Kidney (tissue), 22 donors: ENCODE measurements at places on chromosomes 1 and 21. TPM values are rescaled to one million over a fixed set of nuclear protein-coding genes. Genes with fewer than 3 reads are reported as not detected.

DNA sequence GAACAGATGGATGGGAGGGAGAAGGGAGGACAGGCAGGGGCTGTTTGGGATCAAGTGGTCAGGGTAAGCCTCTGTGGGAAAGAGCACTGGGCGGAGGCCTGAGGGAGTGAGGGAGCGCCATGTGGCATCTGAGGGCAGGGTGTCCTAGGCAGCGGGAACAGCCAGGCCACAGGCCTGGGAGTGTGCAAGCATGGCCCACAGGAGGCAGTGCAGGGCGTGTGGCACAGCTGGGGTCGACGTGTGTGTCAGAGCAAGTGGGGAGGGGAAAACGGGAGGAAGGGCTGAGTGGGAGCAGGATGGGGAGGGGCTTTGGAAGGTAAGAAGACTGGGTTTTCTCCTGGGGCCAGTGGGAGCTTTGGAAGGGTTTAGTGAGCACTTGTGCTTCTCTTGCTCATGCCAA is 143.4 kb downstream of the SYF2 start:
- no peaks in the 10 kb centered on the region for H3K4me1 ChIP-seq
- DNase-seq, result no peak
- H3K27me3 ChIP-seq, result no peaks in the 10 kb centered on the region
- no peaks in the 10 kb centered on the region for H3K36me3 ChIP-seq

GRCh38 chr1:174289644-174290310 is 130.5 kb downstream of the RABGAP1L start:
- no peaks in the 10 kb centered on the region for H3K4me1 ChIP-seq
- DNase-seq, result peak; percentile 59
- no peak overlapping the region for H3K27ac ChIP-seq

- H3K36me3 ChIP-seq, result no peaks in the 10 kb centered on the region
- H3K4me1 ChIP-seq, result no peaks in the 10 kb centered on the region
- H3K27me3 ChIP-seq, result no peaks in the 10 kb centered on the region
- no peak overlapping the region for H3K4me3 ChIP-seq
Observed at GRCh38 chr1:119288751-119289150, 79.8 kb upstream of the HAO2 start.

DNA sequence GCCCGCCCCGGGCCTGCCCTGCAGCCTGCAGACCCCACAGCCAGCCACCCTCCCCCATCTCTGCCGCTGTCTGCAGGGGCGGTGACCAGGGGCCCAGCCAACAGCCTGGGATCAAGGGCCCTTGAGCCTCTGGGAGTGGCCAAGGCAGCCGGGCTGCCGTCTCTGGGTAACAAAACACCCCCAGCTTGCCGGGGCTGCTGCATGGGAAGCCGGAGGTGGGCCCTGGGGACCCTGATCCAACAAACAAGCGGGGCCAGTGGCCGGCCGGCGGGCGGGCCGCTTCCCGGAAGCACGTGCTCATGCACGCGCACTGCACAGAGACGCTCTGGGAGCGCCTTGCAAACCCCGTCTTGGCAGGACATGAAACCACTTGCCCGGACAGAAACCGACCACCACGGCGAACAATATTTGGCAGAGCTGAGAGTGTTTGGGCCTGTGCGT is 13.2 kb downstream of the MEGF6 start:
- H3K4me1 ChIP-seq, result no peaks in the 10 kb centered on the region
- no peak overlapping the region for H3K27ac ChIP-seq
- no peaks in the 10 kb centered on the region for H3K36me3 ChIP-seq
- no peaks in the 10 kb centered on the region for H3K27me3 ChIP-seq
- DNase-seq, result peak; percentile 78
- no peak overlapping the region for H3K4me3 ChIP-seq

GRCh38 chr1:101043776-101044175 is 18.2 kb upstream of the DPH5 start:
- no peak overlapping the region for H3K27ac ChIP-seq
- DNase-seq, result no peak
- H3K4me1 ChIP-seq, result no peaks in the 10 kb centered on the region
- H3K27me3 ChIP-seq, result no peaks in the 10 kb centered on the region
- H3K4me3 ChIP-seq, result no peak overlapping the region

DNA sequence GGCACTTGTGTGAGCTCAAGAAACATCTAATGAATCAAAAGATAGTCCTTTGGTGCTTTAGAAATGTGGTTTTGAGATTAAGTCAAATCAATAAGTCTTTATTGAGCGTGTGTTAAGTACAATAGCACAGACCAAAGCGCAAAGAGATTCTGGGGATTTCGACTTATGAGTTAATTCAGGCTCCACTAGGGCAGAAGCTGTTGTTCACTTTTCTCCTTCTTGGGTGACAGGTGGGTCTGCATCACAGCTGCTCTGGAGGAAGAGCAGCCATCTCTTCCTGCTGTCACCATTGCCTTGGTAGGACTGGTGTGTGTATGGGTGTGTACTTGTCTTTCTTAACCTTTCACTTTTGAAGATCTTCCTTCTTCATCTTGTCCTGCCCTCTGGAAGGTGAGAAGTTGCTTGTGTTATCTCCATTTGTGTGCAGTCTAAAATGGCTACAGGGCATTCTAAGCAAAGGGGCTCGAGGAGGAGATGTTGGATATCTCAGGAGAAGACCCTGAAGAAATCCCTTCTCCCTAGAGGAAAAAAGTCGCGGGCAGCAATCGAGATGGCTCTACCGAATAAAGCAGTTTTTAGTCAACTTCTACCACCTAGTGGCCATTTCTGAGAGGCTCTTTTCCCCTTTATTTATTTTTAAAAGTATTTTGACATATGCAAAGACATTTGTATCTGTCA is 22.9 kb upstream of the DISC1 start:
- no peaks in the 10 kb centered on the region for H3K36me3 ChIP-seq
- H3K27me3 ChIP-seq, result no peaks in the 10 kb centered on the region
- H3K4me3 ChIP-seq, result peak overlapping the region; percentile 66
- peak; percentile 49 for DNase-seq

- DNase-seq, result no peak
- H3K4me1 ChIP-seq, result no peaks in the 10 kb centered on the region
- no peak overlapping the region for H3K27ac ChIP-seq
- no peak overlapping the region for H3K4me3 ChIP-seq
Observed at GRCh38 chr1:241235256-241235897, 121.6 kb downstream of the RGS7 start.

DNA sequence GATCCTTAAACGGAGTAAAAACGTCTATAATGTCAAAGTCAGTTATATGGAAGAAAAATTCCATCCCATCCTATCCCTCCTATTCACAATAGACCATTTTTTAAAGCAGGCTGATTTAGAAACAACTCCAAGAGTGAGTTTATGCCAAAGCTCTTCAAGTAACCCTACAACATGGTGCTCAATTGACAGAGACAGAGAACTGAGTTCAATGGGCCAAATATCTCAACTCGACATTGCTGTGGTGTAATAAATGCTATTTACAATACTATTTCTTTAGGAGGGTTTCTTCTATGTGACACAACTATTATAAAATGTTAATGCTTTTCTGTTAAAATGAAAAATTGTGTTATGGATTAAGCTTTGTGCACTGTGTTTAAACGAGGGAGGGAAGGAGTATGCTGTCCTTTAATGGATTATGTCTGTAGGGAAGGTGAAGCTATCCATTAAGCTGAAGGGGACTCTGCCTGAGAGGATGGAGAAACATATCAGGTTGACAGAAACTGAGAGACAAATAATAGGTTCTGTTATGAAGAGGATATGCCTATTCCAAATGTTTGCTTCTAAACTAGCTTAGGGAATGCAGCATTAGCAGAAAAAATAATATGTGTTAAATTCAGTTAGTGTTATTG is 362.5 kb upstream of the CHRM3 start:
- H3K36me3 ChIP-seq, result no peaks in the 10 kb centered on the region
- H3K4me3 ChIP-seq, result no peak overlapping the region
- no peaks in the 10 kb centered on the region for H3K27me3 ChIP-seq

GRCh38 chr1:236066828-236067386 is 2.0 kb upstream of the NID1 start:
- peak overlapping the region; percentile 96 for H3K27ac ChIP-seq
- no peak overlapping the region for H3K4me3 ChIP-seq
- DNase-seq, result no peak
- H3K36me3 ChIP-seq, result no peaks in the 10 kb centered on the region
- H3K4me1 ChIP-seq, result peaks cover 5% of the 10 kb centered on the region

DNA sequence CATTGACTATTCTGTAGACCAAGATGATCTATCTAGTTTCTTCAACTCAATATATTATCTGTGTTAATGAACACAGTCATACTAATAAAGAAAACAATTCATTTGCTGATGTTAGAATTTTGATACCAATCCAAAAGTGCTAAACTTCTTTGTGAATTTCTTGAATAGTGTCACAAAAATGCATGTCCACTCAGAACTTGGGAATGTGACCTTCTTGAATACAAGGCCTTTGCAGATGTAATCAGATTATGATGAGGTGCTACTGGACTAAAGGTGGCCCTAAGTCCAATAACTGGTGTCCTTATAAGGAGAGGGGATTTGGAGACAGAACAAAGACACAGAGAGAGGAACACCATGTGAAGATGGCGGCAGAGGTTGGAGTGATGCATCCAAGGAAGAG is 305.8 kb upstream of the ZP4 start:
- DNase-seq, result no peak
- H3K4me3 ChIP-seq, result no peak overlapping the region
- H3K4me1 ChIP-seq, result no peaks in the 10 kb centered on the region
- no peak overlapping the region for H3K27ac ChIP-seq
- no peaks in the 10 kb centered on the region for H3K27me3 ChIP-seq

DNA sequence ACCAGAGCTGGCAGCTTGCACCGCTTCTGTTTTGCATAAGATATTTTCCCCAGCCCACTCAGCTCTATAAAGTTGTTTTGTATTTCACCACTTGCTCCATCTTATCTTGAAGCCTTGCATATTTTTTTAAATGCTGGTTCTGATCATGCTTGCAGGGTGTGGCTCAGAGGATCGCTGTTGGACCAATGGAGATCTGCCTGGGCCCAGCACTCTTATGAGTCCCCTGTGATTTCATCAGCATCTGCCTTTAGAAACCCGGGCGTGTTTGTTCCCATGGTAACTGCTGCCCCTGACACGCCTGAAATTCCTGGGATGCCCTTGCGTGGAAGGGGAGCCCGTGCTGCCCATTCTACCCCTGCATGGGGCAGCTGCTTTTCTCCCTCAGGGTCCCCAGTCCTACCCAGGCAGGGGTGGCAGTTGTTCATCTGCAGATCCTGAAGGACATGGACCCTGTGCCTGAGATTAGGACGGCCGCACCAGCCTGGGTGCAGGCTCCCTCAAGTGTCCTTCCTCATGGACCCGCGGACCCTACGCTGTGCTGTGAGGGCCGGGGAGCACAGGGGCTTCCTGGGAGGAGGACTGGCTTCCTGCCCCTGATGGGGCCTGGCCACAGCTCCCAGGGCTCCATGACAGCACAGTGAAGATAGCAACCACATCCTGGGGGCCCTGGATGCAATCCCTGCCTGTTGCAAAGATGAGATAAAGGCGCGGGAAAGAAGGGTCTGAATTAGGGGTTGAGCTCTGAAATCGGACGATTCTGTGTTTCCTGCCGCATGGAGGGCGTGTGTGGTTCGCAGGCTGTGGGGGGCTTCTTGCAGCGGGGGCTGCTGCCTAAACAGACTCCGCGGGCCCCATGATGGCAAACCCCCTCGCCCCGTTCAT is 226.5 kb downstream of the SDCCAG8 start:
- DNase-seq, result no peak
- H3K4me1 ChIP-seq, result no peaks in the 10 kb centered on the region
- no peaks in the 10 kb centered on the region for H3K27me3 ChIP-seq
- no peaks in the 10 kb centered on the region for H3K36me3 ChIP-seq

GRCh38 chr1:12596007-12596821 is 21.8 kb downstream of the DHRS3 start:
- H3K36me3 ChIP-seq, result peaks cover 10% of the 10 kb centered on the region
- no peaks in the 10 kb centered on the region for H3K27me3 ChIP-seq
- H3K4me1 ChIP-seq, result peaks cover 6% of the 10 kb centered on the region
- peak overlapping the region; percentile 84 for H3K27ac ChIP-seq
- DNase-seq, result peak; percentile 93

DNA sequence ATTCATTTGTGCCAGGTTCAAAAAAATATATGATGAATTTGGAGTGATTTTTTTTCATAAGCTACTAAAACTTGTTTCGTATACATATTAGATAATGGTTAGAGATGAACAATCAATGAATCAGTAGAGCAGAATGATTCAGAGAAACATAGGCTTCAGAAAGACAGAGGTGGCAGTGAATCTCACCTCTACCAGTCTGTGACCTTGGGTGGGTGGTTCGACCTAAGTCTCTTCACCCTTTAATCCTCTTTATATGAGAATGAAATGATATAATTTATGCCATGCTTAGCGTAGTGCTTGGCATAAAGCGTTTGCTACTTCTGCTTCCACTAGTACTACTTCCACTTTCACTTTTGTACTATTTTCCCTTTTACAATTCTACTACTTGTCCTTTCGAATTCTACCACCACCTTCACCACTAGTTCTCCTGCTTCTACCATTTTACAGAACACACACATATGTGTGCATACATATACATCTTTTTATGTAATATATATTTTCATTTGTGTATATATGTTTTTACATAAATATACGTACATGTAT is 45.1 kb downstream of the FYB2 start:
- H3K27ac ChIP-seq, result no peak overlapping the region
- no peaks in the 10 kb centered on the region for H3K36me3 ChIP-seq
- H3K4me1 ChIP-seq, result no peaks in the 10 kb centered on the region
- no peak overlapping the region for H3K4me3 ChIP-seq

GRCh38 chr1:7008975-7009740 is 223.9 kb downstream of the CAMTA1 start:
- no peaks in the 10 kb centered on the region for H3K27me3 ChIP-seq
- H3K4me3 ChIP-seq, result no peak overlapping the region
- H3K36me3 ChIP-seq, result no peaks in the 10 kb centered on the region
- no peaks in the 10 kb centered on the region for H3K4me1 ChIP-seq

- H3K4me1 ChIP-seq, result no peaks in the 10 kb centered on the region
- H3K27ac ChIP-seq, result no peak overlapping the region
- no peaks in the 10 kb centered on the region for H3K36me3 ChIP-seq
Observed at GRCh38 chr1:54997711-54997986, 1.1 kb upstream of the BSND start.

- no peak overlapping the region for H3K27ac ChIP-seq
- H3K4me1 ChIP-seq, result no peaks in the 10 kb centered on the region
- H3K27me3 ChIP-seq, result no peaks in the 10 kb centered on the region
- H3K36me3 ChIP-seq, result no peaks in the 10 kb centered on the region
Observed at GRCh38 chr1:201267481-201268229, 15.7 kb upstream of the PKP1 start.

GRCh38 chr1:202624781-202625108 is 85.5 kb downstream of the SYT2 start:
- H3K4me1 ChIP-seq, result no peaks in the 10 kb centered on the region
- H3K4me3 ChIP-seq, result no peak overlapping the region
- no peaks in the 10 kb centered on the region for H3K36me3 ChIP-seq
- no peaks in the 10 kb centered on the region for H3K27me3 ChIP-seq
- H3K27ac ChIP-seq, result no peak overlapping the region
- no peak for DNase-seq

Gene ATP1A2
- 4.1 TPM for total RNA-seq

Gene SGIP1
- total RNA-seq, result 11.2 TPM

Gene LSS
- 24.6 TPM for total RNA-seq

Gene DIO1
- 2.9 TPM for total RNA-seq

Gene SCAMP3
- 66.7 TPM for total RNA-seq

Gene NUDT4B
- total RNA-seq, result not detected

Gene TTC34
- 2.4 TPM for total RNA-seq

Gene NBL1
- 141 TPM for total RNA-seq

Gene ETNK2
- 33.3 TPM for total RNA-seq
